ENCODE measurements at places on chromosomes 13 and 19. TPM values are rescaled to one million over a fixed set of nuclear protein-coding genes. Genes with fewer than 3 reads are reported as not detected.

Gene TEX30
- total RNA-seq, result 37.0 TPM

Gene FCER2
- total RNA-seq, result not detected

Gene PNMA8A
- total RNA-seq, result 15.4 TPM

Gene ZNF154
- total RNA-seq, result 4.2 TPM

Gene IGFL3
- not detected for total RNA-seq

Gene PAK4
- total RNA-seq, result 5.0 TPM

Gene CYP2A6
- total RNA-seq, result not detected

Gene TNNI3
- 0.15 TPM for total RNA-seq

Gene CPB2
- not detected for total RNA-seq

Gene KCNJ14
- total RNA-seq, result 0.35 TPM

Gene ENOX1
- total RNA-seq, result 0.52 TPM

Gene CYP2A13
- total RNA-seq, result not detected

Gene FRY
- 16.2 TPM for total RNA-seq

Gene STAP2
- 89.1 TPM for total RNA-seq

Gene MEF2B
- 0.20 TPM for total RNA-seq

Gene PCDH9
- 4.6 TPM for total RNA-seq

Gene C19orf38
- total RNA-seq, result not detected

Gene SLC15A1
- total RNA-seq, result 1.4 TPM

Gene TICAM1
- 9.0 TPM for total RNA-seq

Gene RASGRP4
- total RNA-seq, result not detected

Gene ZNF723
- not detected for total RNA-seq

Gene RFPL4AL1
- total RNA-seq, result 0.87 TPM

Gene UTP14C
- total RNA-seq, result 35.0 TPM

Gene TFPT
- 23.1 TPM for total RNA-seq

Gene UHRF1
- 26.2 TPM for total RNA-seq

Gene TJP3
- total RNA-seq, result 11.5 TPM

Gene SIGLEC9
- not detected for total RNA-seq

Gene KLF1
- total RNA-seq, result not detected

Gene CEACAM5
- total RNA-seq, result not detected

Gene TIMM44
- total RNA-seq, result 28.5 TPM

Gene OR7G2
- not detected for total RNA-seq

Gene NPAS1
- total RNA-seq, result 0.52 TPM

Gene SIGLEC6
- not detected for total RNA-seq

Gene EBI3
- 2.4 TPM for total RNA-seq

Gene ZNF682
- 4.4 TPM for total RNA-seq

Gene PSPN
- total RNA-seq, result 0.69 TPM

Gene PODNL1
- 0.89 TPM for total RNA-seq

Gene SYNGR4
- total RNA-seq, result not detected

Gene AMH
- 1.0 TPM for total RNA-seq

Gene DHDH
- 1.7 TPM for total RNA-seq

Gene CRLF1
- total RNA-seq, result 0.30 TPM

Gene ZNF429
- 10.8 TPM for total RNA-seq

Gene IZUMO4
- total RNA-seq, result 0.89 TPM

Gene FXYD3
- not detected for total RNA-seq

Gene ZNF730
- 1.1 TPM for total RNA-seq
